Hematopoietic multipotent progenitor cell treated with erythropoietin and hydrocortisone succinate and interleukin-3 and kit ligand, for 6 days (in vitro differentiated cells): ENCODE measurements at places on chromosomes 5 and 9.

GRCh38 chr5:1401536-1402138, 43.6 kb downstream of the SLC6A3 start:
- no peak for DNase-seq

- DNase-seq = no peak
Measured at GRCh38 chr5:10466446-10467073, 24.9 kb downstream of the ROPN1L start.

DNA sequence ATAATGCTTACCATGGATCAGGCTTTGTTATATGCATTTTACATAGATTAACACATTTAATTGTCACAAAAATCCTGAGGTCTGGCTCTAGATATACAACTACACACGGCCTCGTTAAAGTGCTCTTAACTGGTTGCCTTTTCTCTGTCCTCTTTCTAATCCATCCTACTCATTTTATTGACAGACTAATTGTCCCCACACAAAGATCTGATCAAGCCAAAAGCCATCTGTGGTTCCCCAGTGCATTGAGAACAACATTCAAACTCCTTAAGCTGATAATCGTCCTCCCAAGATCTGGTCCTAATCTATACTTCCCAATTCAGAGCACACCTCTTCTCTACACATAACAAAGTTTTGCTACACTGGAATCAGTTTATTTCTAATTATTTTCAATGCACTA, 23.9 kb upstream of the PPP2R2B start:
- DNase-seq = no peak

GRCh38 chr5:118924006-118924389, 64.3 kb downstream of the DTWD2 start:
- DNase-seq = no peak

DNA sequence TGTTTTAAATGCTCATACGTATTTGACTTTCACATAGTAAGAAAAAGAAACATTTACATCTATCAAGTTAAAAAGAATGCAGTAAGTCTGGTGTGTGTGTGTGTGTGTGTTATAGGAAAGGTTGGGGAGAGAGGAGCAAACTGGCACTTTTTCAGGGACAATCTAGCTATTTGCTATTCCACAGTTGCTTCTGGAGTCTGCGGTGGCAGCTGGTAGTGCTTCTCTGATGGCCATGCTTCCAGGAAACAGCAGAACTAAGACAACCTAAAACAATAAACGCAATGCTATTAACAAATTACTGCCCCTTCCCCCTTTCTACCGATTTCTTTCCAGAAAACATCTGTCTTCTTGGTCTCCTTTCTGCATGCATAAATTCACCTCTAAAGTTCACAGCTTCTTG, 70.0 kb upstream of the CDH10 start:
- DNase-seq = no peak

DNA sequence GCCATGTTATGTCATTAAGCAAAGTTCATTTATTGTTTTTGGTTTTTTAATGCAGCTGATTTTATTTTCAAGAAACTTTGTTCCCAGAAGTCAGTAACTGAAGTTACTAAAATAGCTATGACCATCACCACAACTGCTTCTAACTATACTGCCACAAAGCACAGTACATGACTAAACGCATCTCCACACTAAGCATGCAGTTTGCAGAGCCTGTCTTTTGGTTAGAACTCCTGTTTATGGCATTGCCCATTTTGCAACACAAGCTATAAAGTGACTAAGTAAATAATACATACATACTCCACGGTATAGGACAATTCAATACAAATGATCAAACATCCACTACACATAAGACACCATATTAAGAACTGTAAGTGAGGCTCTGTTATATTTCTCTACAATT, 109.7 kb downstream of the MLLT3 start:
- no peak for DNase-seq

DNA sequence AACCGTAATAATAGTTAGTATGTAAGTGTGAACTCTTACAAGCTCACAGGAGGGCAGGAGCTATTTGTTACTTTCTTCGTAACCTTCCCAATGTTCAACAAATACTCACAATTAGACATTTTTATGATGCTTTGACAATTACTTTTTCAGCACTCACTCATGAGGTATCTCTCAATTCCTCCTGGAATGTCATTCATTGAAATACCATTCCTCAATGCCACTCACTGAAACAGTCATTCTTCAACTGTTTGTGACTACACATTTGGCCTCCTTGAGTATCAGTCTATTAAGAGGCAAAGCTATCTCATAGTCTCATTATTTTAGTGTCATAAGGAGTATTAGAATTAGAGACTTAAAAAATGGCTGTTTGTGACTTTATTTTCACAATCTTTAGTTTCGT, 734.1 kb upstream of the DMAC1 start:
- no peak for DNase-seq

- no peak for DNase-seq
Measured at GRCh38 chr5:25567881-25568280, 923.1 kb upstream of the CDH10 start.

DNA sequence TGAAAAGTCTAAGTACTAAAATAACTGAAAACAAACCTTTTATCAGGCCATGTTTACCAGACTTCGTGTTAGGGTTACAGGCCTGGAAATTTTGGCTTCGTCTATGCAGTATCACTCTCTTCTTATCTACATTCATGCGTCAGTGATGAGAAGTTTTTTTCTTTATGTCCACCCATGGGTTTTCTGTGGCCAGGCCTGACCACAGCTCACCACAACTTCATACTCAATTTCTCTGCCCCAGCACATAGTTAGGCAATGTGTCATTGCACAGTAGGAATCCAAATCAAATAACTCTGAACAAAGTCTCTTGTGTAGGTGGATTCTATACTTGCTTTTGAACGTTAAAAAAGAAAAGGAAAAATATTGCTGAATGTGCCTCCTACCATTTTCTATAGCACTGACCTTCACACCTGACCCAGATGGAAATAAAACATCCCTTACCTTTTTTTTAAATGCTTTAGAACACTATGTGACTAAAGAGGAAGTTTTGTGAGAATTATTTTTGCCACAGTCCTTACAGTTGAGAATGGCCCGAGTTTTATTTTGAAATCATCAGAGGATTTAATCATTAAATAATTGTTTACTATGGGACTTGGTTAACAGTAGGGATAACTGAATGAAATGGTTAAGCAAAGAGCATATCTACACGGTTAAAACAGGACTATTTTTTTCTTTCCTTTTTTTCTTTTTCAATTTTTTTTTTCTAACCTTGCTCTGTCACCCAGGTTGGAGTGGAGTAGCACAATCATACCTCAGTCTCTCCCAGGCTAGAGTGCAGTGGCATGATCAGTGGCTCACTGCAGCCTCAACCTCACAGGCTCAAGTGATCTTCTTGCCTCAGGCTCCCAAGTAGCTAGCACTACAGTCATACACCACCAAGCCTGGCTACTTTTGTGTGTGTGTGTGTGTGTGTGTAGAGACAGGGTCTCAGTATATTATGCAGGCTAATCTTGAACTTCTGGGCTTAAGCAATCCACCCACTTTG, 1247.0 kb upstream of the ACO1 start:
- peak; percentile 25 for DNase-seq

- no peak for DNase-seq
Measured at GRCh38 chr5:106047341-106047740, 1623.4 kb downstream of the EFNA5 start.

DNA sequence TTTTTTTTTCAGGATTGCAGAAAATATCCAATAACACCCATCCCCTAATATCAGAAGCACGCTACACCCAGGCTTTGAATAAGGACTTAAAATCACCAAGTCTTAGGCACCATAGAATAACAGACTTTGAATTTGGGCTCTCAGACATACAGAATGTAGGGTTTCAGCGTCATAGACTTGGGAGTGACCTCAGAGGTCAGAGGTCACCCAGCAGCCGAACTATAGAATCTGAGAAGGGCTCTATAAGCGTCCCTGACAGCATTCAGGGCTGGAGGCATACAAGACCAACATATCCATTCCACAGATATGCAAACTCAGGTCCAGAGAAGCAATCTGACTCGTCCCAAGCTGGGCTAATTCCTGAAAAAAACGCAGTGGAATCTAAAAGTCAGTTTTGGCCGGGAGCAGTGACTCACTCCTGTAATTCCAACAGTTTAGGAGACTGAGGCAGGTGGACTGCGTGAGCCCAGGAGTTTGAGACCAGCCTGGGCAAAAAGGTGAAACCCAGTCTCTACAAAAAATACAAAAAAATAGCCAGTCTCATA, 34.7 kb downstream of the SLC6A7 start:
- no peak for DNase-seq

- DNase-seq = no peak
Measured at GRCh38 chr5:174235221-174236011, 189.9 kb downstream of the NSG2 start.
